ENCODE measurements at places on chromosomes 16 and 17. TPM values are rescaled to one million over a fixed set of nuclear protein-coding genes. Genes with fewer than 3 reads are reported as not detected.
A peak's percentile ranks its signal among the peaks of the same experiment; 100 is the strongest.

DNA sequence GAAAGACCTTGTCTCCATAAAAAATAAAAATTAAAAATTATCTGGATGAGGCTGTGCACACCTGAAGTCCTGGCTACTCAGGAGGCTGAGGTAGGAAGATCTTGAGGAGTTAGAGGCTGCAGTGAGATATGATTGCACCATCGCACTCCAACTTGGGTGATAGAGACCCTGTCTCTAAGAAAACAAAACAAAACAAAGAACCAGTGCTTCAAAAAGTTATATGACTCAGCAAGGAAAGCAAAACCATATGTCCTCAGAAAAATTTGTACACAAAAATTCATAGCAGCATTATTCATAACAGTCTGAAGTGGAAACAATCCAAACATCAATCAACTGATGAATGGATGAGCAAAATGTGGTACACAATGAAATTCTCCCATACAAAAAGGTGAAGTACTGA is 48.9 kb downstream of the SLFN5 start:
- H3K4me1 ChIP-seq = no peaks in the 10 kb centered on the region
- no peak for DNase-seq
- H3K27ac ChIP-seq = no peak overlapping the region
- no peak overlapping the region for H3K4me3 ChIP-seq
- no peaks in the 10 kb centered on the region for H3K27me3 ChIP-seq

Gene OR1A1
- total RNA-seq = not detected

DNA sequence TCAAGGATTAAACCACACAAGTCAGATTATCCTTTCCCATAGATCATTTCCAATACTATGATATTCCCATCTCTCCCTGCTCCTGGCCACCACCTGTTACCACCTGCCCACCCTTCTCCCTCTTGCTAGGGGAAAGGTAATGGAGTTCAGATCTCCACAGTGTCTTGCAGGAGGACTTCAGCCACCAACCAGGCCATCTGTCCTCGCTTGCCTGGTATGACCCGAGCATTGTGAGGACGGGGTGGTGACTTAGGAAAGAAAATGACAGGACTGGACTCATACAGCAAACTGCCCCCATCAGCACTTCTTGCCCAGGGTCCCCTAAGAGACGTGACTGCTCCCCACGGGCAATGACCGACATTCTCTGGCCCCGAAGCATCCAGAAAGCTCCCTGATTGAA is 10.8 kb downstream of the FKBP10 start:
- H3K27me3 ChIP-seq = no peaks in the 10 kb centered on the region
- H3K36me3 ChIP-seq = no peaks in the 10 kb centered on the region
- no peak overlapping the region for H3K27ac ChIP-seq

GRCh38 chr16:89199241-89200123 is 855 bp downstream of the SLC22A31 start:
- no peak overlapping the region for H3K27ac ChIP-seq
- H3K36me3 ChIP-seq = no peaks in the 10 kb centered on the region
- H3K4me1 ChIP-seq = no peaks in the 10 kb centered on the region
- H3K4me3 ChIP-seq = no peak overlapping the region
- H3K27me3 ChIP-seq = peaks cover 6% of the 10 kb centered on the region

GRCh38 chr17:40331743-40332641 is 23.0 kb downstream of the RARA start:
- H3K27me3 ChIP-seq = no peaks in the 10 kb centered on the region
- peak; percentile 89 for DNase-seq
- H3K4me1 ChIP-seq = peaks cover 77% of the 10 kb centered on the region
- H3K27ac ChIP-seq = peak overlapping the region; percentile 81
- peak overlapping the region; percentile 7 for H3K4me3 ChIP-seq

DNA sequence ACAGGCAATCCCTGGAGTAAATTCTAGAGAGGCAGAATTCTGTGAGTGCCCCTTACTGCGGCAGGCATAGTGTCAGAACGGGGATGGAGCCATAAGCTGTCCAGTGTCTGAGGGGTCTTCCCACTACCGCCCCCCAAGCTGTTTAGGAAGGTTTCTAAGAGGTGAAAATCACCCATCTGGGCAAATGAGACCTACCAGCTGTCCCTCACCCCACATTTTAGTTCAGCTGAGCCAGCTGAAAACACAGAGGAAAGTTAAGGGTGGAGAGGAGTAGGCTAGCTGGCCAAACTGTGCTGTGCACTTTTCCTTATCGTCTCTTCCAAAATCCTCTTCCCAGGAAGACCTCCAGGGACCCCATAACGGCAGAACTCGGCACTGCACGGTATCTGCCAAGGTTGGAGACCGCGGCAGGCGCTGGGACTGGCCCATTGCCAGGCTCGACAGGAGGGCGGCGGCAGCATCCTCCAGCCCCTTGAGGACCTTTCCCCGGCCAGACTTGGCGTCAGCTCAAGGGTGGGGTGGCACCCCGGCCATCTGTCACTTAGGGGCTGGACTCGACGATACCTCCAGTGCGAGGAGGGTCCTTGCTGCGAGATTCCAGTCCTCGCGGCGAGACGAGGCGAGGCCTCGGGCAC is 955 bp downstream of the ACLY start:
- H3K4me1 ChIP-seq = peaks cover 25% of the 10 kb centered on the region
- peak overlapping the region; percentile 97 for H3K4me3 ChIP-seq
- H3K36me3 ChIP-seq = no peaks in the 10 kb centered on the region
- H3K27me3 ChIP-seq = no peaks in the 10 kb centered on the region

GRCh38 chr16:57807968-57808528 is 5.8 kb upstream of the KIFC3 start:
- H3K27ac ChIP-seq = peak overlapping the region; percentile 10
- H3K27me3 ChIP-seq = no peaks in the 10 kb centered on the region
- peak; percentile 79 for DNase-seq
- H3K4me1 ChIP-seq = no peaks in the 10 kb centered on the region

- H3K27me3 ChIP-seq = no peaks in the 10 kb centered on the region
- no peak overlapping the region for H3K4me3 ChIP-seq
- no peak for DNase-seq
- no peak overlapping the region for H3K27ac ChIP-seq
- H3K4me1 ChIP-seq = no peaks in the 10 kb centered on the region
- H3K36me3 ChIP-seq = no peaks in the 10 kb centered on the region
These were observed 31.0 kb upstream of the RHOT1 start for GRCh38 chr17:32111141-32111771.

DNA sequence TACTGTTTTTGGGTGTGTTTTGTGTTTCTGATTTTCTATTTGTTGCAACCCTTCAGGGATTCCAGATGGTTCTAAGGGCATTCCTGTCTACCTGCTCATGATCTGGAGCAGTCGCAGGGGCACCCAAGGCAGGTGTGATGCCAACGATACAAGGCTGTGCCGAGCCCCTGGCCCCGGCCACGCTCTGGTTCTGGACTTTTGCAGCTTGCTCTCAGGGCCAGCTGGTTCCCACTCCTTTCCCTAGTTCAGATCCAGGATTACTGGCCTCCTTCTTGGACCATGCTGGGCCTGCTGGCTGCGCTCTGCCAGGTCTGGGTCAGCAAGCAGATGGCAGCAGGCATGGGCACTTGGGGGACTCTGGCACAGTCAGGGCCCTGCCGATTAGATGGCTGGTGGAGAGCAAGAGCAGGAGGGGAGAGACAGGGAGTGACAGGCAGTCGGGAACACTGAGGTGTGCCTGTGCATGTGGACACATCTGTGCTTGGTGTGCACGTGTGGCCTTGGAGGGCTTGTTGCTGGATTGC is 15.2 kb upstream of the RAP1GAP2 start:
- H3K27me3 ChIP-seq = no peaks in the 10 kb centered on the region
- H3K27ac ChIP-seq = no peak overlapping the region
- DNase-seq = no peak
- H3K4me3 ChIP-seq = no peak overlapping the region
- H3K36me3 ChIP-seq = no peaks in the 10 kb centered on the region
- no peaks in the 10 kb centered on the region for H3K4me1 ChIP-seq

Gene NPIPA5
- 6.0 TPM for total RNA-seq
